ENCODE measurements at places on chromosomes 1 and 21. TPM values are rescaled to one million over a fixed set of nuclear protein-coding genes. Genes with fewer than 3 reads are reported as not detected.

REN gene
- not detected for total RNA-seq

CD34 gene
- total RNA-seq, result 13.4 TPM

DNA sequence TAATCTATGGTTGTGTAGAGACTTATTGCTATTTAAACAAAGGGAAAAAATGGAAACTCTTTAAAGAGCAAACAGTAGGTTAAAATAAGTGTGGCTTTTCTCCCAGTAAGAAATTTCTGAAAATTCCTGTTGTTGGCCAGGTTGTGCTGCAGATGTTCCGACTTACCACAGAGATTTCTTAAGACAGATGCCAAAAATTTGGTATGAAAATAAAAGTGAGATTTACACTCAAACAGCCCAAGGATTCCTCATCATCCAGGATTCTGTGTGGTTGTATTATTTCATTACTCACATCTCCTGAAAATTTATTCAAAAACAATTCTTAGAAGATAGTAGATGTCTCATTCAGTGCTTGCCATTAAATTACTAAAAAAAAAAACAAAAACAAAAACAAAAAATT, 296.7 kb upstream of the PTBP2 start:
- DNase-seq, result no peak

DNA sequence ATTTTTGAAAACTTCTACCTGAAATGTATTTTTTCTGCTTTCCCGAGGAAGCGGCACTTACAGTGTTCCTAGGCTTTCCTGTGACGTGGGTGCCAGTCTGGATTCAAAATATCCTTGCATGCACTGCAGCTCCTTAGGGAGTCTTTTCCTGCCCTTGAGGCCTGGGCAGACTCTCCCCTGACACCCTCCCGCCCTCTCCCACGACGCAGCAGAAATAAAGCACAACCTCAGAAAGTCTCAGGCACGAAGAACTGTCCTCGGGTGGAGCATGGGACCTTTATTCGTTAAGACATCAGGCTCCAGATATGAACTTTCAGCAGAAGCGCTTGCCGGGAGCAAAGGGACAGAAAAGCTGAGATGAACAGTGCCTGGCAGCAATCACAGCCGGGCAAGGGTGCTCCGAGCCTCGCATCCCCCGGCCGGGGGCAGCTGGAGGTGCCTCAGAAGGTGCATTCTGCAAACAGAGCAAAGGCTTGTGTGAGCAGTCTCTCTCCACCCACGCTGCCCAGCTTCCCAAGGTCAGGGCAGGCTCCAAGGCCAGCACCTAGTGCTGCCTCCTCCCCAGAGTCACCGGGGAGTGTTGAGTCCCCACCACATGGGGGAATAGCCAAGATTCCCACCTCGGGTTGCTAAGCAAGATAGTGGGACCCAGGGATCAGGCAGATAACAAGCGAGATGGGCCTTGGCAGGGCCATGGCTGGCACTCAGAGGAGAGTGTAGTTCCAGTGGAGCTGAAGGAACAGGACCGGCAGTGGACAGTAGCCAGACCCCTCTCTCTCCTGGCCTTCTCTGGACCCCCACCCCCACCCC, 3.2 kb downstream of the TFF3 start:
- DNase-seq, result no peak

GRCh38 chr1:204255966-204256365, 42.2 kb upstream of the GOLT1A start:
- no peak for DNase-seq

- DNase-seq, result no peak
These were observed 56.7 kb upstream of the LAPTM5 start for GRCh38 chr1:30814292-30814691.

DNA sequence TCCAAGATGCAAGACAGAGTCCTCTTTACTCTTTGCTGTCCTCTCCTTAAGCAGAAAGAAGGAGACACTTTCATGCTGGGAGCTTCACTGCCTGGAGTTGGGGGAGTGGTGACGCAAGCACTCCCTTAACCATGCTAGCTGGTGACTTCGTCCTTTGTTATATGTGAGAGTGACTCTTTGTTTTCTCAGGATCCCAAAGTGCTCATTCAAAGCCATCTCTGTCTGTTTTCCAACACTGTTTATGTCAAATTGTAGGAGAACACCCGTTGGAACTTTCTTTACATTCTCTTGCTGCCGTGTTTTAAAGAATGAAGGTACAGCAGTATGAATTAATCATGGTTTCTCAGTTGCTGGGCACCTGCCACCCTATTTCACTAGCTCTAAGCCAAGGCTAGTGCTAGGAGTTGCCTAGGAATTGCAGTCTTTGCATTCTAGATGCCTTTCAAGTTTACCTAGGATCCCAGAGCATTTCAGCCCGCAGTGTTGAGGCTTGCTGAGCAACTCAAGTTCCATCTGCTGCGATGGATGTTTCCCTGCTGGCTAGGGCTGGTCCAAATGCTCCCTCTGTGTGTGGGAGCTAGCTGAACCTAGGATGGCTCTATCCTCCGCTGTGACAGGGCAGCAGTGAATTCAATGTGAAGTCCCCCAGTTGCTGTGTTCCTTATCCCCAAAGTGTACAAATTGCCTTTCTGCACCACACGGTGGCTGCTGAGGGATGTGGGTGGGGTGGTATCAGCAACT, 82.6 kb upstream of the GPR52 start:
- DNase-seq, result no peak

DNA sequence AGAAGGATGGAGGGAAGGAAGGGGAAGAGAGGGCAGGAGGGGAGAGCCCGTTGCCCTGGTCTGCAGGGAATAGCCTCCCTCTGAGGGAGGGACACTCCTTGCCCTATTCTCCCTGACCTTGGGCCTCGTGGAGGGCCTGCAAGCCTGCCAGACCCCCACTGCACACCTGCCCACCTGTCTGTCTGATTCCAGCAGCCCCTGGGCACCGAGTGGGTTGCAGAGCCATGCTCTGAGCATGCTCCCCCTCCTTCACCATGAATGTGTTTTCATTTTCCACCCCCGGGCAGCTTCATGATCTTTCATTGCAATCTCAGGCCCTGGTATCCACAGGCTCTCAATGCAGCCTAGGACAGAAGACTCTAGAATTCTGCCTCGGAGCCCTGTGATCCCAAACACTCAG, 5.1 kb upstream of the NPHP4 start:
- no peak for DNase-seq

All from spinal cord (tissue), 10 donors.